Immature natural killer cell (primary cell): ENCODE measurements at places on chromosomes 6 and 20.

DNA sequence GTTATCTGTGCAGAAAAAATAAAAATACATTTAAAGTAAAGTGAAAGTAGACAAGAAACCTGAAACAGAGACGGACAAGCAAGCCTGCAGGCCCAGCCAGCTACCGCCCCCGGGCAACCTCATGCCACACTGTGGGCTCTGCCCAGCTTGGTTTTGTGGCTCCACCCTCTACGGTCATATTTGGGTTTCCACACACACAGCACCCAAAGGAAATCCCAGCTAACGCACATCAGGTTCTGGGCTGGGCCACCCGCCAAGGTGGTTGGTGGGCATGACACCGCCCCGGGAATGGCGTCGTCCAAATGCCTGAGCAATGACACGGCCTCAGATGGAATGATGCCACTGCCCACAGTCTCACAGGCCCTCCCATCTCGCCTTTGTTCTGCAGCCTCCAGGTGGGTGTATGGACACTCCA is 22.9 kb downstream of the FAM110A start:
- peak overlapping the region; percentile 84 for H3K27ac ChIP-seq
- H3K27me3 ChIP-seq: peaks cover 7% of the 10 kb centered on the region
- H3K4me3 ChIP-seq: peak overlapping the region; percentile 63
- peak; percentile 69 for DNase-seq

- H3K4me3 ChIP-seq: no peak overlapping the region
- H3K27me3 ChIP-seq: no peaks in the 10 kb centered on the region
- no peaks in the 10 kb centered on the region for H3K36me3 ChIP-seq
- H3K27ac ChIP-seq: no peak overlapping the region
- DNase-seq: no peak
Measured at GRCh38 chr6:94177429-94177828, 758.1 kb upstream of the EPHA7 start.

GRCh38 chr6:24245275-24245674 is 112.6 kb downstream of the DCDC2 start:
- no peaks in the 10 kb centered on the region for H3K4me1 ChIP-seq
- H3K27ac ChIP-seq: no peak overlapping the region
- H3K4me3 ChIP-seq: no peak overlapping the region
- no peaks in the 10 kb centered on the region for H3K36me3 ChIP-seq
- no peak for DNase-seq
- H3K27me3 ChIP-seq: no peaks in the 10 kb centered on the region

DNA sequence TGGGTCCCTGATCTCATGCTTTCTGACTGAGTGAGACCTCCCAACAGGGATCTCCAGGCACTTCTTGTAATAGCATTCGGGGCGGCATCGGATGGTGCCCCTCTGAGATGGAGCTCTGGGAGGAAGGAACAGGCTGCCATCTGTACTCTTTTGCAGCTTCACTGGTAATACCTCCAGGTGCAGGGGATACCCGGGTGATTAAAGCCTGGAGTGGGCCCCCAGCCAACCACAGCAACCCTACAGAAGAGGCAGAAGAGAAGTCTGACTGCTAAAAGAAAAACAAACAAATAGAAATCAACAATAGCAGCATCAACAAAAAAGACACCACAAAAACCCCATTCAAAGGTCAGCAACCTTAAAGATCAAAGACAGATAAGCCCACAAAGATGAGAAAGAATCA is 19.1 kb upstream of the PGK2 start:
- peaks cover 2% of the 10 kb centered on the region for H3K27me3 ChIP-seq
- no peak overlapping the region for H3K27ac ChIP-seq
- no peaks in the 10 kb centered on the region for H3K36me3 ChIP-seq
- H3K4me1 ChIP-seq: no peaks in the 10 kb centered on the region

GRCh38 chr6:70973604-70974003 is 16.7 kb upstream of the B3GAT2 start:
- H3K36me3 ChIP-seq: no peaks in the 10 kb centered on the region
- no peak overlapping the region for H3K4me3 ChIP-seq
- DNase-seq: no peak
- H3K27ac ChIP-seq: no peak overlapping the region

DNA sequence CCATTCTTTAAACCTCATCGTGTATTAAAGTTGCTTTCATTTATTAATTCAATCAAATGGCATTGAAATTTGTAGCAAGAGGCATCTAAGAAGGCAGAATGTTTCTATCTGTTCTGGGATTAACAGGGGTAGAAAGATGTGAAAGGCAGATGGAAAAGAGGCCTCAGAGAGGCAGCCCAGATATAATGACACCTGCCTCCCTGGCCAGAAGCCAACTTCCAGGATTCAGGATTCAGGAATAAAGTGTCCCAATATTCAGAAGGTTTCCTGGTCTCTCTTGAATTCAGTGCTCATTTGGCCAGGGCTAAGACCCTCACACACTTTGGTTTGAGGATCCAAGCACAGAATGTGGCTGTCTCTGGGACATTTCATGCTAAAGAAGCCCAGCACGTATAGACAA is 39.9 kb downstream of the HLA-B start:
- H3K27ac ChIP-seq: no peak overlapping the region
- H3K4me3 ChIP-seq: no peak overlapping the region
- no peak for DNase-seq
- H3K27me3 ChIP-seq: peaks cover 8% of the 10 kb centered on the region
- H3K4me1 ChIP-seq: no peaks in the 10 kb centered on the region

DNA sequence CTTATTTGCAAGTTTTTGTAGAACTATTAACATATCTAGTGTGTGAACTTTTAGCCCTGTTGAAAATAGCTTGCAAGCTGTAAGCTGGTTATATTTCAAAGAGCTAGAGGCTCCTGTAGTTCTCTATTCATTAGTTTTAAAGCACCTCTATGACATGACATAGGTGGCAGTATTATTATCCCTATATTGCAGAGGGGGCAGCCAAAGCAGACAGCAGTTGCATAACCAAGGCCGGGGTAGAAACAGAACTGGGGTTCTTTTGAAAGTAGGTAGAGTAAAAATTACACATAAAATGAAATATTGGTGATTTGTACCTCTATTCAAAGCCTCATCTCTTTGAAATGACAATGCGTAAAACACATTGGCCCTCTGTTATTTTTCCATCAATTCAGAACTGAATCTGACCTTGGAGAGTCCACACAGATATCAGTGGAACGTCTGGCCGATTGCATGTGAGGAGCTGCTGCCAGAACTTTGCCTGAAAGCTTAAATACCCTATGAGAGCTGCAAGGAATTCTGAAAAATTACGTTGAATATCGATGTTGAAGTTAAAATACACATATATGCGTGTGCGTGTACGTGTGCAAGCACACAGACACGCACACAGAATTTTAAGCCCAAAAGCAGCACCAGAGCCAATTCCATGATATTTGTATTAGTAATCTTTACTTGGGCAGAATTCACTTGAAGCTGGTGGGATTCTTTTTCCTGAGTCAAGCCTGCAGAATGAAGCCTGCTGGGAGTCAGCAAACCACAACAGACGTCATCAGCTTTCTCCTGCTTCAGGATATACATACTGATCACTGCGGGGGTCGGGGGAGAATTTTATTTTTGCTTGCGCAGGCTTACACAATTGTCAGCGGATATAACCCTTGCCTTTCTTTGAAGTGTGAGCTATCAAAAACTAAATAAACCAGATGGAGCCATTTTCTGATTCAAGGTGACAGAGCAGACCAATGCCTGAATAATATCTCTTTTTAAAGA is 163.2 kb downstream of the PDE7B start:
- no peak for DNase-seq
- no peak overlapping the region for H3K27ac ChIP-seq
- H3K4me1 ChIP-seq: no peaks in the 10 kb centered on the region
- H3K4me3 ChIP-seq: no peak overlapping the region
- H3K27me3 ChIP-seq: no peaks in the 10 kb centered on the region
- no peaks in the 10 kb centered on the region for H3K36me3 ChIP-seq

GRCh38 chr6:55822815-55823214 is 52.6 kb downstream of the BMP5 start:
- H3K27me3 ChIP-seq: no peaks in the 10 kb centered on the region
- H3K36me3 ChIP-seq: no peaks in the 10 kb centered on the region
- DNase-seq: no peak
- no peaks in the 10 kb centered on the region for H3K4me1 ChIP-seq
- H3K27ac ChIP-seq: no peak overlapping the region

- no peaks in the 10 kb centered on the region for H3K27me3 ChIP-seq
- H3K27ac ChIP-seq: no peak overlapping the region
- H3K4me1 ChIP-seq: no peaks in the 10 kb centered on the region
- no peak overlapping the region for H3K4me3 ChIP-seq
- no peaks in the 10 kb centered on the region for H3K36me3 ChIP-seq
- no peak for DNase-seq
Measured at GRCh38 chr20:61927193-61927825, 138.4 kb downstream of the TAF4 start.

DNA sequence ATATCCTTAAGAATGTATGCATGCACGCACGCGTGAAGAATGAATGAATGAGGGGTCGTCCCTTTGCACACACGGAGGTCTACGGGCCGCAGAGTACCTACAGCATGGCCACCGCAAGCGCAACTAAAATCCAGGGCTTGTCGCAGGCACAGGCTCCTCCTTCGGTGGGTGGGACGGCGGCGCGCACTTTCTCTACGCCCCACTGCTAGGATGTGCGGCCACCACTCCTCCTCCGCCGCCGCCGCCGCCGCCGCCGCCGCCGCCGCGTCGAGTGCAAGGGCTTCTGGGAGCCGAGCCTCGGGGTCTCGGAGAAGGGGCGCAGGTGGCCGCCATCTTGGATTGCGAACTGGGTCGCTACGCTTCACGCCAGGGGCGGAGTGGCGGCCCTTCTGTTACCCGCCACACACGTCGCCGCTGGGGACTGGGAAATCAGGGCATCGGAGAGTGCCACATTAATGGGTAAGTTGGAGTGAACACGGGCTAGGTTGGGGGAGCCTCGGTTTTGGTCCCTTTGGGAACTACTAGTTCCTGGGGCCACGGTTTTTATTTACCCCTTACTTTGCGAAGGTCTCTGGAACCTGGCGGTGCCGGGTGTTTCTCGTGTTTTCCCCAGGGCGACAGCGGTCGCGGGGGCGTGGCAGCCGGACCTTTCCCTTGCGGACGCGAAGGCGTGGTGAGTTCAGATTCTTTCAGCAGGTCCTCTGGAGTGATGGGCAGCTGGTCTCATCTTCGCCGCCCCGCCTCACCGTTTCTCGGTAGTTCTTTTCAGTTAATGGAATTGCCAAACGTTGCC is at the start of gene KPNA5:
TSS of gene KPNA5 (plus strand) at position 332 of the 793 bp plus-strand sequence. CDS start at position 456, 124 bp downstream.
- peak; percentile 86 for DNase-seq
- peaks cover 2% of the 10 kb centered on the region for H3K27me3 ChIP-seq
- H3K4me3 ChIP-seq: peak within 1 kb of the TSS; percentile 98

DNA sequence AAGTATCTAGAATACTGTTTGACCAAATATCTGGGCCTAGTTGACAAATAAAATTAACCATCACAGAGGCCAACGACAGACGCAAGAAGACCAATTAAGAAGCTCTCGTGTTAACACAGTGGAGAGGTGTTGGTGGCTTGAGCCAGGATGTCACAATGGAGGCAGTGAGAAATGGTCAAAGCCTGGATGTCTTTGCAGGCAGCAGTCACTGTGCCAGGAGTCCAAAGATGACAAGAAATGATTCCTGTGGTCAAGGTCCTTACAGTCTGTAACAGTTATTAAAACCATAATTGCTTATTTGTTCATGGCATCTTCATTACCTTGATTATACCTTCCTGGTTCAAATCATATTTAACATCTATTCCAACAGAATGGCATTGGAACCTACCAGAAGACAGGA is 91.3 kb upstream of the EDN1 start:
- H3K27ac ChIP-seq: no peak overlapping the region
- H3K4me1 ChIP-seq: no peaks in the 10 kb centered on the region
- no peak overlapping the region for H3K4me3 ChIP-seq

DNA sequence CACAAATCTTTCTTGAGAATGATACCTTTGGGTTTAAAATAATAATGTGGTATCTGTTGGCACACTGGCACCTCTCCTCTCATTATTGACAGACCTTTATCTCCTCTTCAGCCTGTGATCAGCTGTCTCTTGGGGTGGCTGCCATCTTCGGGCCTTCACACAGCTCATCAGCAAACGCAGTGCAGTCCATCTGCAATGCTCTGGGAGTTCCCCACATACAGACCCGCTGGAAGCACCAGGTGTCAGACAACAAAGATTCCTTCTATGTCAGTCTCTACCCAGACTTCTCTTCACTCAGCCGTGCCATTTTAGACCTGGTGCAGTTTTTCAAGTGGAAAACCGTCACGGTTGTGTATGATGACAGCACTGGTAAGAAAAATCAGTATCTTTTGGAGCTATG is 232.8 kb downstream of the GRIK2 start:
- H3K4me3 ChIP-seq: no peak overlapping the region
- H3K27me3 ChIP-seq: no peaks in the 10 kb centered on the region
- no peak for DNase-seq
- no peaks in the 10 kb centered on the region for H3K36me3 ChIP-seq

GRCh38 chr6:29887330-29887818 is 55.0 kb upstream of the HLA-A start:
- peaks cover 7% of the 10 kb centered on the region for H3K27me3 ChIP-seq
- H3K27ac ChIP-seq: peak overlapping the region; percentile 88
- peak overlapping the region; percentile 94 for H3K4me3 ChIP-seq
- H3K36me3 ChIP-seq: peaks cover 4% of the 10 kb centered on the region

- H3K27me3 ChIP-seq: peaks cover 39% of the 10 kb centered on the region
- no peaks in the 10 kb centered on the region for H3K36me3 ChIP-seq
- no peak overlapping the region for H3K4me3 ChIP-seq
- no peak for DNase-seq
- peaks cover 13% of the 10 kb centered on the region for H3K4me1 ChIP-seq
Measured at GRCh38 chr6:1387876-1388629, 1.3 kb upstream of the FOXF2 start.

GRCh38 chr6:130494729-130495128 is 128.9 kb downstream of the TMEM200A start:
- no peaks in the 10 kb centered on the region for H3K4me1 ChIP-seq
- H3K27ac ChIP-seq: no peak overlapping the region
- no peak overlapping the region for H3K4me3 ChIP-seq
- H3K36me3 ChIP-seq: no peaks in the 10 kb centered on the region

DNA sequence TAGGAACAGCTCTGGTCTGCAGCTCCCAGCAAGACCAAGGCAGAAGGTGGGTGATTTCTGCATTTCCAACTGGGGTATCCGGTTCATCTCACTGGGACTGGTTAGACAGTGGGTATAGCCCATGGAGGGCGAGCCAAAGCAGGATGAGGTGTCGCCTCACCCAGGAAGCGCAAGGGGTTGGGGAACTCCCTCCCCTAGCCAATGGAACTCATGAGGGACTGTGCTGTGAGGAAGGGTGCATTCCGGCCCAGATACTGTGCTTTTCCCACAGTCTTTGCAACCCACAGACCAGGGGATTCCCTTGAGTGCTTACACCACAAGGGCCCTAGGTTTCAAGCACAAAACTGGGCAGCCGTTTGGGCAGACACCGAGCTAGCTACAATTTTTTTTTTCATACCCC is 21.8 kb downstream of the HDDC2 start:
- peaks cover 59% of the 10 kb centered on the region for H3K36me3 ChIP-seq
- H3K4me3 ChIP-seq: peak overlapping the region; percentile 42
- peak overlapping the region; percentile 67 for H3K27ac ChIP-seq
- DNase-seq: peak; percentile 29
- peaks cover 84% of the 10 kb centered on the region for H3K4me1 ChIP-seq

GRCh38 chr6:5557506-5557905 is 296.2 kb downstream of the FARS2 start:
- no peak overlapping the region for H3K27ac ChIP-seq
- H3K4me1 ChIP-seq: no peaks in the 10 kb centered on the region
- H3K27me3 ChIP-seq: no peaks in the 10 kb centered on the region
- H3K36me3 ChIP-seq: peaks cover 9% of the 10 kb centered on the region
- DNase-seq: no peak

GRCh38 chr6:13183415-13184088 is 144.8 kb downstream of the TBC1D7 start:
- no peak for DNase-seq
- H3K27me3 ChIP-seq: peaks cover 5% of the 10 kb centered on the region
- H3K36me3 ChIP-seq: no peaks in the 10 kb centered on the region
- no peak overlapping the region for H3K27ac ChIP-seq

GRCh38 chr6:43635387-43636307 is at the start of gene MAD2L1BP:
MAD2L1BP (plus strand) TSS chr6:43635840; CDS start chr6:43635876, 36 bp downstream.
- peaks cover 14% of the 10 kb centered on the region for H3K36me3 ChIP-seq
- peaks cover 7% of the 10 kb centered on the region for H3K27me3 ChIP-seq
- H3K4me3 ChIP-seq: peak within 1 kb of the TSS; percentile 99
